GM04503 (cell line): ENCODE measurements at places on chromosomes 5 and 9.
A peak's percentile ranks its signal among the peaks of the same experiment; 100 is the strongest.

DNA sequence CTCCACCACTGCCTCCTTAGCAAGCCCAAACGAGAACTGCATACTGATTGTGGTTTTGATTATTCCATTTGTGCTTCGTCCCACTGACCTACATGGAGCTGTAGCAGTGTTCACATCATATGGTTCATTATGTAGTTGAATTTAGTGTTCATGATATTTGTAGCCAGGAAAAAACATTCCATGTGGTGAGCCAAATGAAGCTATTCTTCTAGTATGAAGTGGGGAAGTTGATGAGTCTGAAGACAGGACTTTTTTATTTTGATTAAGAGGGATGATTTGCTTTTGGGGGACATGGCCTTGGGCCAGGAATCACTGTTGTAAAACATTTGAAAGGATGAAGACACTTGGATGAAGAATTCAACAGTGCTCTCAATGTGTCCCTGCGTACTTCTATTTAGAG is 192.9 kb upstream of the SLC27A6 start:
- DNase-seq: no peak

DNA sequence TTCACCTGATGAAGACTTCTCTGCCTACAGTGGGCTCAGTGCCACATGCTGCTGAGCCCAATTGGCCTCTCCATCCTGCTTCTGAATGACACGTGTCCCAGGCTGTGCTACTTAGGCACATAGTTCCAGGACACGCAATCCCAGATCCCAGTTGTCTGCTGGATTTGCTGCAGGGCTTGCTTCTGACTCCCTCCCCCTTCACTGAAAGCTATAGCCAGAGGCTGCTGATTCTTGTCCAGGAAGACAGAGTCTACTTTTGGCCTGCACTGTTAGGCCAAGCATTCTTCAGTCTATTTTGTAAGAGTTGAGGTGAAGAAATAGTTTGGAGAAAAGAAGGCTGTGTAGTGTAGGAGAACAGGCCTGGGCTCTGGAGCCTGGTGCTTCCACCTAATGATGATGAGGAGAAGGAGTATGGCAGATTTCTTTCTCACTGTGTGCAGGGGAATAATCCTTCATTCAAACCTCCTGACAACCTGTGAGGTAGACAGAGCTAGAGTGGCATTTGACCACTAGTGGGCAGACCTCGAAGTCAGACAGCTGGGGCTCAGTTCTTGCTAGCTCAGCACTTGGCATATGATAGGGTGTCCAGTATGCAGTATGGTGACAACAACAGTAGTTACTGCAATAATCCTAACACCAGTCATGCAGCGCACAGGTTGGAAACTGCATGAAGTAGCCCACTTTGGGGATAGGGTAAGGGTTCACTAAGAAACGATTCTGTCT is 19.5 kb upstream of the ASPN start:
- DNase-seq: peak; percentile 50

DNA sequence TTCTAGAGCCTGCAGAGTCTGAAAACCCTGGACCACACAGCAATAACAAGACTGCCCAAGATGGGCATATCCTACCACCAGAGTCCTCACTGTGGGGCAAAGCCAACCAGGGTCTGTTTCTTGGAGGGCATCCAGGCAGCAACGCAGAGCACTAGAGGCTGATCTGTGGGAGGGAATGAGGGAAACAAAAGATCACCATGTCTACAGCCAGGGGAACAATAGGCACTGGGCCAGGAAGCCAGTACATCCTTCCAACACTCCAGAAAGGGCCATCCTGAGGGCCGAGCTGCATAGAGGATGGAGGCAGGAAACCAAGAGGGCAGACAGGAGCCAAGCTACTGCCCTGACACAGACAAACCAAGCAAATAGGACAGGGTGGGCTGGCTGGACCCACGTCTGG is 416.1 kb upstream of the IRX4 start:
- no peak for DNase-seq

DNA sequence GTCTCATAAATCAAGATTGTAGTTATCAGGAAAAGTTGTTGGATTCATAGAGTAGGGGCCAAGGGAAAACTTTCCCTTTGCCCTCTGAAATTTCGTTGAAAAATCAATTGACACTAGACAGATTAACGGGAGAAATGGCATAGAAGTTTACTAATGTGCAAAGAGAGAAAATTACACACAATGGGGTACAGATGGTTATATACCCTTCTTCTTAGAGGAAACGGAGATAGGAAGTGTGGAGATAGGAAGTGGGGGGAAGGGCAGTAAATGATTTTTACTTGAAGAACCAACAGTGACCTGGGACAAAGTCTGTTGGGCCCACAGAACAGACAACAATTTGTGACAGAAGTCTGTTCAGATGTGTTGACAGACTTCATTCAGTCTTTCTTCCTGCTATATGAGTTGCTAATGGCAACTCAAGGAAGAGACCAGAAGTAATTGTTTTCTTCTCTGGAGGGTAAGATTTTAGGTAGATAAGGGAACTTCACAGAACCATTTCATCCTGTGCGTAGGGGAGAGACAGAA is 177.9 kb downstream of the C9orf152 start:
- DNase-seq: no peak

DNA sequence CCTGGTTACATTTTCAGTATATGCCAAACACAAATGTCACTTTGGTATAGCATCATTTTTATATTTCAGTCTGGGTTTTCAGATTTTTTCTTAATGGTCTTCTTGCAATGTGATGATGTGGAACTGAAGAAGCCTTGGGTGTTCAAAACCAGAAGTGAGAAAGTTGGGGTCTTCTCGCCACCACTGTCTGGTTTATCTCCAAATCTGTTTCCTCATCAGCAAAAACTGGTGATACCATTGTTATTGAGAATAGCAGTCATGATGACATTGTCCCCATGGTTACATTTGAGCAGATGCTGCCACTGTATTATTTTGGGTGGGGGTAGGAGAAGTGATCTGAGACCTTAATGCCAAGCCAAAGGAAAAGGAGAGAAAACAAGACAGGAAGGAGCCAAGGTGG is 85.9 kb upstream of the MAP3K1 start:
- DNase-seq: no peak

- no peak for DNase-seq
These were observed 7.7 kb downstream of the RAPGEF6 start for GRCh38 chr5:131627207-131627865.

DNA sequence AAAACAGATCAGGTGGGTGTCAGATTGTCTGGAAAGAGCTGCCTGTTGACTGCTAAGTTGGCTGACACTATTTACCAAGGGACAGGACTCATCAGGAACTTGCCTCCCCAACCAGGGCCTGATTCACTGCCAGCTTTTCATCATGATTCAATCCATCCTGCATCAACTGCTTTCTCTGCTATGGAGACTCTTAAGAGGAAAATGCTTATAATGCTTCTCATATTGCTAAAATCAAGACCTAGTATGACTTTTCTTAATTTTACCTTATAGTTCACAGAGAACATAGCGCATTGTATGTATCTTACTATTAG is 21.3 kb downstream of the HTR4 start:
- no peak for DNase-seq

- DNase-seq: no peak
These were observed 31.3 kb downstream of the NDUFA8 start for GRCh38 chr9:122128007-122128968.

GRCh38 chr9:92499701-92500100 is 17.4 kb upstream of the ASPN start:
- no peak for DNase-seq

GRCh38 chr5:111461934-111462333 is 50.4 kb downstream of the STARD4 start:
- no peak for DNase-seq

DNA sequence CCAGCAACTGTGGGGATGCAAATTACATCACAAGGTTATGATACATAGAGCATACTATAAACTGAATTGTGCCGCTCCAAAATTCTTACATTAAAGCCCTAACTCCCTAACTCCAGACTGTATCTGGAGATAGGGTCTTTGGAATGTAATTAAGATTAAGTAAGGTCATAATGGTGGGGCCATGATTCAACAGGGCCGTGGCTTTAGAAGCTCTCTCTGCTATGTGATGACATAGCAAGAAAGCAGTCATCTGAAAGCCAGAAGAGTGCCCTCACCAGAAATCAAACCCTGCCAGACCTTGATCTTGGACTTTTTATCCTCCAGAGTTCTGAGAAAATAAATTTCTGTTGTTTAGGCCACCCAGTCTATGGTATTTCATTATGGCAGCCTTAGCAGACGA is 123.9 kb downstream of the FBXL17 start:
- DNase-seq: no peak

DNA sequence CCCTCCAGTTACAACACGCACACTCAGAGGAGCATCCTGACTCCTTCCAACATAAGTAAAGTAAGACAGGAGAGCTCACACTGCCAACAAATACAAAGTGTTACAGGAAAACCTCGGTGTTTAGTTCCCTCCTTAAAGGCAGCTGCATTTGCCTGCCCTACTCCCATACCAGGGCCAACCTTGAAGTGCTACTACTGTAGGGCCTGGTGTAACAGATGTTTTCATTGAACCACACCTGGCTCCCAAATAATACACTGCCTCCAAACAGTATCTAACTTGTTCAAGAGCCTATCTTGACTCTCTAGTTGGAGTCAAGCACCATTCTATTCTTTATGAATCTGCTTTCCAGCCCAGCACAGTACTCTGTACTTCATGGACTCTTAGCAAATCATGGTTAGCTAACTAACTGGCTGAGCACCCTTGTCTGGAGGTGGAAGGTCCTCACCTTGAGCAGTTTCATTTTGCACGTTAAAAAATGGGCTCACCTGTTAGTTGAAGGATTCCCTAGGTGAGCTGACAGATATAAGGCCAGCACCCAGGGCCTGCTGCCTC is 34.6 kb downstream of the TTC39B start:
- DNase-seq: no peak

DNA sequence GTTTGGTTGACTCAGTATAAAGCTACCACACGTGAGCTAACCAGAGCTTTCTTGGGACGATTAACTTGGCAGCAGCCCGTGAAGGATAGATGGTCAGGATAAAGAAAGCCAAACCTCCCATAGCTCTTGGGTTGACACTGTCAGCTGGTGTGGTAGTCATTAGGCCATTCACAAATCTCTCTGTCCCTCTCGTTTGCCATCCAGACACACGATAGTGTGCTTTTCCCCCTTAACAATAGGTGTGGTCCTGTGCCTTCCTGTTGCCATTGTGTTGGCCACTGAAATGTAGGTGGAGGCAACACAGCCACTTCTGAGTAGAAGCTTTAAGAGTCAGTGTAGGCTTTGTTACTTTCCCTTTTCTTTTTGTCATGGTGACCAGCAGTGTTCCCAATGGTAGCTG is 11.7 kb downstream of the OR13J1 start:
- DNase-seq: no peak

DNA sequence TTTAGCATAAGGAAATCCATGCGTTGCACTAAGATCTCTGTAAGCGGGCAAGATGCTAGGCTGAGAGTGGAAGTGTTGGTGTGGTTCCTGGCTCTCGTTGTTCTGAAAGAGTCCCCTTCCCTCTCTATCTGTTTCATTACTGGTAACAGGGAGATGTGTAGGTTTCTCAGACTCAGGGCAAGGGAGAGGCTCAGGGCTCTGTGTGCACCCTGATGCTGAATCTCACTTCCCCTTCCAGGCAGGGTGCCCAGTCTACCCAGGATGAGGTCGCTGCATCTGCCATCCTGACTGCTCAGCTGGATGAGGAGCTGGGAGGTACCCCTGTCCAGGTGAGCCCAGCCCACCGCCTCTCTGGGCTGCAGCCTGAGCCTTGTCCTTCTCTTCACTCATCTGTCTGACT is 45.7 kb downstream of the STOM start:
- DNase-seq: no peak

DNA sequence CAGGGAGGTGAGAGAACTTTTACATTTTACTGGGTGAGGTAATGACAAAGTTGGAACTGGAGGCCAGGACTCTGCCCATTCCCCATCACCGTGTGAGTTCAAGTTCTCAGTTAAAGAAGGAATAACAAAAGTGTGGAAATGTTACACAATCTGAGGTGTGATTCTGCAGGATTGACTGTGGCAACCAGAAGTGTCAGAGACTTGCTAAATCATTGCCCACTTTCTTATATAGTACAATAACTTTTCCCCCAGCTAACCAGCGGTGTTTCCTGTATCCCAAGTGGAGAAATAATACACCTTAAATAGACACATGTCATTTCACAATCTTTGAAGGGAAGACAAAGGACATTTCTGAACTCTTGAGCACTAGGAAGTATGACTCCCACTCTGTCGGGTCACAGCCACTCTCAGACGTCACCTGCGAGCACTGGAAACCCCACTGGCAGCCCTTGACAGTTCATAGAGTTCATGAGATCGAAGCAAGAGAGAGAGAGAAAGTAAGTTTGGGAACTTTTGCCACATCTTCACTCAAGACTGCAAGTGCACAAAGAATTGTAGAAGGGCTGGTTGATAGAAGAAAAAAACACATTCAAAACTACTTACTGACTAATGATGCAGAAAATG is 28.4 kb downstream of the PAX5 start:
- no peak for DNase-seq

DNA sequence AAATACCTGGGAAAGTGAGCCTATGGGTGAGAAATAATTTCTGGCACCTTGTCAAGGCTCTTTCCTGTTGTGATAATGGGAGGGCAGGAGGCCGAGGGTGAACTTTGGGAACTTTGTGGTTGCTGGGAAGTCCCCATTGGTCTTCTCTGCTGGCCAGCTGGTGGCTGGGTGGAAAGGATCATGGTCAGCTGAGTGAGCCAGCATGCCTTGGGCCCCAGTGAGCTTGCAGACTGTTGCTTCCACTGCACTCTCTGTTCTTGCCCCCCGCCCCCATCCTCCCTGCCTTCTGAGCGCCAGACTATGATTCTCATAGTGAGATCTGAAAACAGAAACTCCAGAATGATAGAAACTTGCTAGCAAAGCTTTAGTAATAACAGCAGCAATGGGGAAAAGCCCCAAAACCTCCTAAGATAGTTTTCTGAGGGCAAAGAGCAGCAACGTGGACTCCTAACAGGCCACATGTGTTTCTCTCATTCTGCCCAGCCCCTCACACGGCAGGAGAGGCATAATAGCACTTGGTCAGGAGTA is 139.2 kb upstream of the SMARCA2 start:
- DNase-seq: no peak

GRCh38 chr5:150046031-150046430 is 40.3 kb downstream of the CSF1R start:
- no peak for DNase-seq

DNA sequence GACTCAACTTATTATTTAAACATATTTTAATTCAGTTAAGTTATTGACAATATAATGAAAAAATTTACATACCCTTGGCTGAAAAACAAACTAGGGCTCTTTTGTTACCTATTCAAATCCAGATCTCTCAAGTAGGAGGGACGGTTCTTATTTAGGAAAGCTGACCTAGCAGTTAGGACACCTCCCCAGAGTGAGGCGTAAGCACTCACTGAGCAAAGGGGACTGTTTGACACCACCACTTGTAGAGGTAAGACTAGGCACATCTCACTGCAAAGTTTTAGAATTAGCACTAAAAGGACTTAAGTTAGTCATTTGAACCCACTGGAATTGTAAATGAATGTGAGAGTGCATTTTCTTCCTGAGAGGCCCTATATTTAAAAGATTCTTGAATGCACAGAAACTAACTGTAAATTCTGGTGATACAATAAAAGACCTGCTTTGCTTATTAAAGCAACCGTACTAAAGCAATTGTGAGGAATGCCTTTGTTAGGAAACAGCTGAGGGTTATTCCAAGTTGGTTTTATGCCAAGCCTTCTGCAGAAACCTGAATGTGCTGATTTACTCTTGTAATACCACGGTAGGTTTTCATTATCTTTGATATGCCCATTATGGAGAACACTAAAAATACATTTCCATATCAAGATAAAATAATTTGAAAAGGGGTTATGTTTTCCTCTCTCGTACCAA is 16.2 kb downstream of the HACD4 start:
- DNase-seq: no peak

GRCh38 chr9:70260007-70260443 is 1.2 kb downstream of the SMC5 start:
- no peak for DNase-seq
